ENCODE measurements at places on chromosomes 4 and X.

GRCh38 chrX:136146614-136147314 lies 569 bp upstream of the FHL1 start:
- DNase-seq = no peak

DNA sequence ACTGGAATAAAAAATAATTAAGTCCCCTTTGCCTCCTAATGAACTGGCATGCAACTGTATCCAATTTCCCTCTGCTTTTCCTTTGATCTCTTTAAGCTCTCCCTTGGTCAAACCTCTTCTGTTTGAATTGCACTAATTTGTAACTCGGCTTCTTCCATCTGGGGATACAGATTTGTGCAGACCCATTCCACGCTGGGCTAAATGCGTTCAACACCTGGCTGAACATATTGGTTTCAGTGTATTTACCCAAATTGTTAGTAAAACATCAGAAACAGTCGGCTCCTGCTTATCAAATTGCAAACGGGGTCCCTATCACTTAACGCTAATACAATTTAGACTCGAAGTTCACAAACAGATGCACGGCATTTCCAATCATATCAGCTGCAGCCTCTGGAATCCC lies 124.9 kb upstream of the TAPT1 start:
- DNase-seq = no peak

GRCh38 chrX:40663078-40663740 lies 15.8 kb upstream of the CXorf38 start:
- no peak for DNase-seq

- DNase-seq = no peak
Observed at GRCh38 chr4:155614111-155614762, 52.4 kb upstream of the GUCY1A1 start.

- no peak for DNase-seq
Observed at GRCh38 chr4:89268679-89269078, 38.9 kb downstream of the GPRIN3 start.

GRCh38 chrX:87265518-87265917 lies 252.1 kb upstream of the KLHL4 start:
- DNase-seq = no peak

GRCh38 chr4:5955201-5955821 lies 62.4 kb upstream of the CRMP1 start:
- DNase-seq = no peak

- no peak for DNase-seq
Observed at GRCh38 chr4:89119836-89120235, 8.5 kb downstream of the TIGD2 start.

- no peak for DNase-seq
Observed at GRCh38 chr4:29541757-29542156, 1178.4 kb upstream of the PCDH7 start.

- no peak for DNase-seq
Observed at GRCh38 chr4:100838286-100838685, 320.5 kb upstream of the EMCN start.

DNA sequence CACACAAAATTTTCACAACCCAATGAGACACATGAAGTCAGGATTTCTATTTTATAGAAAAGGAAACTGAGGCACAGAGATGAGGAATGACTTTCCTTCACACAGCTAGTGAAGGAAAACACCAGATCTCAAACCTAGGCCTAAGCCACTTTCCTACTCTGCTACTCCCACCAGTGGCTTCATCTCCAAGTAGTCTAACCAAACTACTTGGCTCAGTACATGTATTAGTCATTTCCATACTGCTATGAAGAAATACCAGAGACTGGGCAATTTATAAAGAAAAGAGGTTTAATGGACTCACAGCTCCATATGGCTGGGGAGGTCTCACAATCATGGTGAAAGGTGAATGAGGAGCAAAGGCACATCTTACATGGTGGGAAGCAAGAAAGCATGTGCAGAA lies 196.6 kb downstream of the EVC2 start:
- DNase-seq = no peak

GRCh38 chrX:153576239-153576870 lies 22.6 kb downstream of the CCNQ start:
- DNase-seq = no peak

DNA sequence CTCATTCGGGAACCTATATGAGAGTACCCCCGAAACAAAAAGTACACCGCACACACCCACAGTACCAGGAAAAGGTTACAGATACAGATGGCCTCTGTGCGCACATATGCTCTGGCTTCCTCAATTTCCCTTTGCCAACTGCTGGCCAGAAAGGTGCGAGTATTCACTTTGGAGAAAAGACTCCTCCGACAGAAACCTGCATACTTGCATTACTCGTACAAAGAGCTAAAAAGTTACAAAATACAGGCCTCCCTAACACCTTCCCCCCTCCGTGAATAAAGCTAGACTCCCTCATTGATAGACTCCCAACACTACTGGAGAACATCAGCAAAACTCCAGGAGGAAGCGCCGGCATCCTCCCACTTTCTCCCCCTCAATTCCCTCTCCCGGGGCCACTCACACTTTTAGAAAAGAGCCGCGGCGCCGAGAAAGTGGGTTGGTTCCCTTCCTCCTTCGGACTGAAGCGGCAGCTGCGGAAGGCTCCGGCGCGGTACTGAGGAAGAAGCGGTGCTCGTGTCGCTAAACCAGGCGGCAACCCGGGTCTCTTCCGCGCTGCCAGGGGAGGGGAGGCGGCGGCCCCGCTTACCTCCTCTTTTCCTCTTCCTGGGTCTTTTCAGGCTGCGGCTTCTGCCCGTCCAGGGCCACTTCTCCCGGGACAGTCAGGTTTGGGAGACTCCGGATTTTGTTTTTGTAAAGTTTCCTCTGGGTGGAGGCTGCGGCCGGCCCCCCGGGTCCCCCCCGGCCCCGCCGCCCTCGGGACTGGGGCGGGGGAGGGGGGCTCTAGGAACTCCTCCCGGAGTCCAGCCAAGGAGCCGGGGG lies 1.1 kb downstream of the FBXW7 start:
- DNase-seq = peak; percentile 58

DNA sequence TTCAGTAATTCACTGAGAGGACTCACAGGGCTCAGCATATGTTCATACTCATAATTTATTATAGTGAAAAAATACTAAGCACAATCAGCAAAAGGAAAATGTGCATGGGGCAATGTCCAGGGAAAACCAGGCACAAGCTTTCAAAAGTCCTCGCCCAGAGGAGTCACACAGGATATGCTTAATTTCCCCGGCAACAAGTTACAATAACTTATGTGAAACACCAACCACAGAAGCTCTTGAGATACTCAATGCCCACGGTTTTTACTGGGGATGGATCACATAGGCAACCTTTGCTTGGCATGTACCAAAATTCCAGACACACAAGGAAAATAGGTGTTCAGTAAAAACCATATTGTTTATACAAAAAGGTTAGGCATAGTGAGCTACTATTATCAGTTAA lies 38.5 kb upstream of the STPG2 start:
- DNase-seq = no peak

DNA sequence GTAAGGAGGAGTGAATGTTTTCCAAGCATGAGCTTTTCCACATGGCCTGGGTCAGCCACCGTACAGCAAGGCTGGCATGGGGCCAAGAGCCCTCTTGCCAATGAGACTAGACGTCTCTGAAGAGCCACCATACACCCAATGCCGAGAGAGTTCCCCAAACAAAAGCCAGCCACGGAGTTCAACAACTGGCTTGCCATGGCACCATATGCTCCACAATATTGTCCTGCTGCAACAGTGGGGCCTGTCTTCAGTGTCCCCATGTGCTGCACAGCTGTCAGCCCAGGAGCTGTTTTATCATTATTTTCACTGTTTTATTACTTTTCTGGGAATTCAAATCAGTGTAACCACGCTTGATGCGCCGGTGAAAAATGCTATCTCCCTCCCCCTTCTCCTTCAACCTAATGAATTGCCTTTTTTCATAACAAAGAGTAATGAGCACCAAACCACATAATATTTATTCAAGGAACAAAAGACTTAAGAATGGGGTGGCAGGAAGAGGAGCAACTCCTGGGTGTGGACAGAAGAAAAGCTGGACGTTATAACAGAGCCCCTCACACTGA lies 18.4 kb downstream of the MAML3 start:
- peak; percentile 67 for DNase-seq

DNA sequence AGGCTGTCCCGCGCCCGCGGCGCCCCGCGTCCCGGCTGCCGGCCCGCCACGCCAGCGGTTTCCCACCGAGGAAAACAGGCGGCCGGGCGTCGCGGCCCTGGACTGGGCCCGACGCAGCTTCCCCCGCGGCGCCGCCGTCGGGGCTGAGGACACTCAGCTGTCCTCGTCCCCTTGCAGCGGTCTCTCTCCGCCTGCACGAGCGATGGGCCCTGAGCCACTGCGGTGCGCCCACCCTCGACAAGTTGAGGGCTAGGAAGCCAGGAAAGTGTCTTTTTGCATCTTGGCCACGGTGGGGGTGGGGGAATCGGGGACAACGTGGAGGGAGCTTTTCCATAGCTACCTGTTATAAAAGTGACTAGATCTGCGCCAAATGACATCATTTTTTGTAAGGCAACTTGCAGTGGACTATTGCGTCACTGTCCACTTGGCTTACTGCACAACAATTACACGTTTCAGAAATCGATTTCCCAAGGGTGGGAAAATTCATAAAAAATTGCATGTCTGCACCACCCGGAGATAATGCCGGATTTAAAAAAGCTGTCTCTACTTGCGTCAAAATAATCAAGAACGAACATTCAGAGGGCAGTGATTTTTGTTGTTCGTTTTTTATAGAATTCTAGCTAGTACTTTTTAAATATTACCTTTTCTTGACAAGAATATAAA lies 1.1 kb downstream of the KLHL15 start:
- peak; percentile 13 for DNase-seq

- no peak for DNase-seq
Observed at GRCh38 chr4:159298502-159298901, 195.6 kb downstream of the RAPGEF2 start.

- DNase-seq = no peak
Observed at GRCh38 chr4:76354517-76355473, 48.3 kb downstream of the STBD1 start.

DNA sequence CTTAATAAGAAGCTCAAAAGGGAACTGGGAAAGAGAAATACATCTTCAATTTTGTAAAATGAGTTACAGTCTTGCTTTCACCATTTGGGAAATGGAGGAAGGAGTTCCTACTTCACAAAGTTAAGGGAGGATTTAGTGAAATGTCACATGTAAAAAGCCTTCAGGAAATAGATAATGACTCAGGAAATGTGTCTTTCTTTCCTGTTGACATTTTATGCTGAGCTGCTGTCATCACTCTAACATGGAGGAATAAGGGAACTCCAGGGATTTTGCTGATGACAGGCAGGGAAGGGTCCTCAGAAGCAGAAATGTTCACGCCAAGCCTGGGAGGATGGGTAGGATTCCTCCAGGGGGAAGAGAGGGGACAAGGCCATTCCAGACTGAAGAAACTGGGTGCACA lies 251.1 kb downstream of the USP46 start:
- no peak for DNase-seq

GRCh38 chr4:8860892-8861575 lies 10.6 kb downstream of the HMX1 start:
- no peak for DNase-seq

- DNase-seq = no peak
Observed at GRCh38 chr4:41296995-41297394, 40.3 kb downstream of the UCHL1 start.

DNA sequence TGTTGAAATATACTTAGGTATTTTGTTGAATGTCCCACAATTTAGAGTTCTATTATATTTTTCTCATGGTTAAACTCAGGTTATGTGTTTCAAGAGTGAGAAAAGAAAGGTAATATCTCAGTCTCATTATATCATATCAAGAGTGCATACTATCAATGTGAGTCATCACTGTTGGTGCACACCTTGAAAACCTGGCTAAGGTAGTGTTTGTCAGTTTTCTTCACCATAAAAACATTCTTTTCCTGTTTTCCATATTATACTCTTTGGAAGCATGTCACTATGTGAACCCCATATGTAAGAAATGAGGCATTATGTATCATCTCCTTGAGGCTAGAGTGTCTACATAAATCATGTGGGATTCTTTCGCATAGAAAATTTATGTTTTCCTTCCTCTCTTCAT lies 307.6 kb upstream of the CTSO start:
- DNase-seq = no peak

DNA sequence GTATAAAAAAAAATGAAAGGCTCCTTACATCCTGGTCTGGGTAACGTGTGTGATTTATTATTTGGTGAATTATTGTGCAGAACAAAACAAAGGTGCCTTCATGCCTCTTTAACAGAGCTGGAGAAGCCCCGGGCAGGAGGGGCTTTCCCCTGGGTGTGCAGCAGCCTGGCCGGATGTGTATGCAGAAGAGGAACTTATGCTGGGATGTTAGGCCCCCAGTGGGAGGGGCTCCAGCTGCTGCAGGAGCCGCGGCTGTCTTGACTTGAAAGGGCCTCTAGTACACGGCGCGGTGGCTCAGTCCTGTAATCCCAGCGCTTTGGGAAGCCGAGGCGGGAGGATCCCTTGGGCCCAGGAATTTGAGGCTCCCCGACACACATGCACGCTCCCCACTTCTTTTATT lies 16.0 kb downstream of the CCNQ start:
- DNase-seq = no peak

- no peak for DNase-seq
Observed at GRCh38 chr4:143133977-143134376, 50.7 kb upstream of the USP38 start.

- no peak for DNase-seq
Observed at GRCh38 chrX:106670631-106671030, 55.9 kb upstream of the RNF128 start.

GRCh38 chr4:73709451-73710033 lies 30.8 kb upstream of the CXCL8 start:
- no peak for DNase-seq

- DNase-seq = peak; percentile 28
Observed at GRCh38 chrX:54807524-54808108, at the start of gene MAGED2. MAGED2 (plus strand) TSS chrX:54807745; CDS start chrX:54809332, 1,587 bp downstream.

- no peak for DNase-seq
Observed at GRCh38 chrX:135410861-135411627, 10.7 kb upstream of the SMIM10L2A start.

- no peak for DNase-seq
Observed at GRCh38 chrX:101429934-101430333, 21.9 kb downstream of the HNRNPH2 start.

GRCh38 chr4:84814094-84814750 lies 152.3 kb downstream of the WDFY3 start:
- DNase-seq = no peak

DNA sequence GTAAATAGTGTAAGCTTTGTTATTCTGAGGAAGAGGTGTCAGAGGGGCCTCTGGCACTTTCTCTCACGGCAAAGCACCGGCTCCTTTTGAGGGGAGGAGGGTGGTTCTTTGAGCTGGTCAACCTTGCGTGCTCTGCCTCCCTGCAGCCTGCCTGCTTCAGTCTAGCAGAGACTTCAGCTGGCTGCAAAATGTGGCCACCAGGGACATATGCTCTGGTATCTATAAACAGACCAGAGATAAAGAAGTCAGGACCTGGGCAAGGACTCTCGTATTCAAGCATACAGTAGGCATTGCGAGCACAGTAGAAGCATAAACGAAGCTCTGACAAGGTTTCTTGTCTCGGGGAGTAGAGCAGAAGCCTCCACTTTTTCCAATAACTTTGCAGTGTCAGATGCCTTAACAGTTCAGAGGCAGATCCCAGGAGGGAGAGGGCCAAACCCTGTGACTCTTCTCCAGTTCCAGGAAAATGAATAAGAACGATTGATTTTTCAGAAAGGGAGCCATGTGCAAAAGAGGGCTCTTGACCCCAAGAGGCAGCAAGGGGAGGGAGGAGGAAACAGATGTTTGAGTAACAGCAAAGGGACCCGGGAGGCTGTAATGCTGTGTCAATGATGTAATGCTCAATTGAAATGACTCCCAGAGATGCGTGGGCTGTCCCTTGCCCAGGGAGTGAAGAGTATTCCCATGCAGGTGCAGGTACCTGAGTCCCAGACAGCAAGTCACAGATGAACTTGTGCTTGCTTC lies 57.9 kb upstream of the TEX13D start:
- DNase-seq = no peak

Data from head of caudate nucleus (tissue), 42 donors.